Forelimb muscle (tissue), 1 donor: ENCODE measurements at places on chromosomes 16 and 17. TPM values are rescaled to one million over a fixed set of nuclear protein-coding genes. Genes with fewer than 3 reads are reported as not detected.

HP gene
- polyA plus RNA-seq, result 0.39 TPM

CCDC40 gene
- polyA plus RNA-seq, result 5.5 TPM

KRTAP4-5 gene
- polyA plus RNA-seq, result not detected

HBZ gene
- polyA plus RNA-seq, result 4.9 TPM

SLC2A4 gene
- 39.2 TPM for polyA plus RNA-seq

CD300E gene
- 0.04 TPM for polyA plus RNA-seq

ESRP2 gene
- 0.52 TPM for polyA plus RNA-seq

CD300LF gene
- polyA plus RNA-seq, result 0.28 TPM
